ENCODE measurements at places on chromosomes 7 and 10. TPM values are rescaled to one million over a fixed set of nuclear protein-coding genes. Genes with fewer than 3 reads are reported as not detected.

The ASAH2 gene
- polyA plus RNA-seq = 0.31 TPM

The HOXA9 gene
- 1.1 TPM for polyA plus RNA-seq

The ZNF32 gene
- 97.9 TPM for polyA plus RNA-seq

The SPDYE2B gene
- polyA plus RNA-seq = not detected

The FOXP2 gene
- polyA plus RNA-seq = 0.29 TPM

The CCSER2 gene
- 13.6 TPM for polyA plus RNA-seq

The C10orf143 gene
- 5.4 TPM for polyA plus RNA-seq

The PRPS1L1 gene
- not detected for polyA plus RNA-seq

The INSYN2A gene
- 7.7 TPM for polyA plus RNA-seq

The LBX1 gene
- not detected for polyA plus RNA-seq

The TFEC gene
- polyA plus RNA-seq = not detected

The STOX1 gene
- 14.4 TPM for polyA plus RNA-seq

Data from brain (organoid and tissue), 16 donors.